ENCODE measurements at places on chromosomes 1 and 21. TPM values are rescaled to one million over a fixed set of nuclear protein-coding genes. Genes with fewer than 3 reads are reported as not detected.

LCE1C gene
- not detected for total RNA-seq

HOOK1 gene
- 10.4 TPM for total RNA-seq

TCHH gene
- not detected for total RNA-seq

LMOD1 gene
- 75.6 TPM for total RNA-seq

OR2L2 gene
- not detected for total RNA-seq

GPR37L1 gene
- total RNA-seq = not detected

C1orf105 gene
- 15.6 TPM for total RNA-seq

PLXNA2 gene
- 35.1 TPM for total RNA-seq

IRF6 gene
- 1.4 TPM for total RNA-seq

RYR2 gene
- 87.1 TPM for total RNA-seq

SYT11 gene
- total RNA-seq = 2.5 TPM

RXFP4 gene
- total RNA-seq = 0.33 TPM

FCRL4 gene
- total RNA-seq = not detected

TRPM2 gene
- total RNA-seq = not detected

CFHR2 gene
- not detected for total RNA-seq

MROH7 gene
- total RNA-seq = 9.4 TPM

KCNK2 gene
- not detected for total RNA-seq

PKP1 gene
- total RNA-seq = 0.03 TPM

KCND3 gene
- total RNA-seq = 0.35 TPM

METTL13 gene
- 21.6 TPM for total RNA-seq

IVL gene
- total RNA-seq = not detected

LHX4 gene
- total RNA-seq = not detected

MATN1 gene
- 0.36 TPM for total RNA-seq

BRDT gene
- total RNA-seq = not detected

OR2L13 gene
- not detected for total RNA-seq

CDC14A gene
- total RNA-seq = 16.9 TPM

PRDM16 gene
- 55.8 TPM for total RNA-seq

TTLL10 gene
- total RNA-seq = not detected

AMY1A gene
- total RNA-seq = not detected

INPP5B gene
- 14.0 TPM for total RNA-seq

ZBED6 gene
- 6.3 TPM for total RNA-seq

CASZ1 gene
- total RNA-seq = 87.3 TPM

PDC gene
- not detected for total RNA-seq

HES4 gene
- 54.4 TPM for total RNA-seq

PHGDH gene
- 86.9 TPM for total RNA-seq

TTC24 gene
- total RNA-seq = 0.18 TPM

OR11L1 gene
- not detected for total RNA-seq

GIPC2 gene
- total RNA-seq = 0.28 TPM

LPAR3 gene
- total RNA-seq = 11.1 TPM

UBL4B gene
- not detected for total RNA-seq

SH3BGR gene
- total RNA-seq = 116 TPM

TNFRSF8 gene
- total RNA-seq = 0.06 TPM

KCNJ9 gene
- total RNA-seq = 0.03 TPM

Measured in cardiac muscle cell (in vitro differentiated cells and primary cell).